Upper lobe of right lung (tissue), 1 donor: ENCODE measurements at places on chromosomes 3 and 15. TPM values are rescaled to one million over a fixed set of nuclear protein-coding genes. Genes with fewer than 3 reads are reported as not detected.

- no peaks in the 10 kb centered on the region for H3K4me1 ChIP-seq
- DNase-seq = peak; percentile 52
- H3K27ac ChIP-seq = no peak overlapping the region
Measured at GRCh38 chr3:126365351-126366277, 8.4 kb upstream of the KLF15 start.

GRCh38 chr3:196645096-196645495 is 5.6 kb downstream of the NRROS start:
- H3K4me3 ChIP-seq = no peak overlapping the region
- peaks cover 4% of the 10 kb centered on the region for H3K4me1 ChIP-seq
- H3K27ac ChIP-seq = no peak overlapping the region
- no peaks in the 10 kb centered on the region for H3K36me3 ChIP-seq
- H3K27me3 ChIP-seq = no peaks in the 10 kb centered on the region

DNA sequence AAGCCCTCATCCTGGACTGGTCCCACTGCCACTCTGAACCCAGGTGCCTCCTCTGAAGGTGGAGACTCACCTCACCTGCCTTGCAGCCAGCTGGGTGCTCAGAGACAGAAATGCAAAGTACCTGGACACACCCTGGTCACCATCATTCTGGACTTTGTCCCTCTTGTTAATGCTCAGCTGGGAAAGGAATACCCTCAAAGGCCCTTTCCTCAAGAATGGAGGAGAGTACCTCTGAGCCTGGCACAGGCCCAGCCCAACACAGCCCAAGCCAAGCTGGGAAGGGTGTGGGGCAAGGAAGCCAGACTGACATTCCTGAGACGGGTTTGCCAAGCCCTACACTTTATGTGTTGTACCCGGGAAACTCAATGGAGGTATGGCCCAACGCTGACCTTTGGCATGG is 983 bp upstream of the ALAS1 start:
- H3K36me3 ChIP-seq = peaks cover 14% of the 10 kb centered on the region
- H3K4me3 ChIP-seq = no peak overlapping the region
- DNase-seq = peak; percentile 84
- peaks cover 68% of the 10 kb centered on the region for H3K4me1 ChIP-seq

Gene RTP1
- total RNA-seq = not detected

Gene RHCG
- total RNA-seq = not detected
